ENCODE measurements at places on chromosomes 13 and 19.

- no peak for DNase-seq
Measured at GRCh38 chr13:44136696-44137268, 236.8 kb upstream of the SERP2 start.

GRCh38 chr19:39407410-39407659 lies 688 bp downstream of the ZFP36 start:
- no peak for DNase-seq

- DNase-seq: peak; percentile 54
Measured at GRCh38 chr19:42270346-42271044, 1.4 kb downstream of the CIC start.

DNA sequence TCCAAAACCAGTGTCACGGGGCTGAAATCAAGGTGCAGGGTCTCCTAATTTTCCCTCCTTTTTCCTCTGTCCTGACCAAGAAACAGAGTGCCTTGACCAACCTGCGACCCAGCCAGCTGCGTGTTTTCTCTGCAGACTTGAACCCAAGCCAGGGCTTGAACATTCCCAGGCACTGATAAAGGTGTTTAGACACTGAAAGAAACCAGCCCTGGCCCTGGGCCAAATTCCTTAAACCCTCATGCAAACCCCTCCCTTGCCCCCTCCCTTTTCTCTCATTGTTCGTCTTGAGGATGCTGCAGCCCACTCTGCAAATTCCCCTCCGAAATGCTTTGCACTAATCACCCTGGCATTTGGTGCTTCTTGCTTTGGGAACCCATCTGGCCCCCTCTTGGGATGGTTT lies 9.5 kb upstream of the FFAR2 start:
- no peak for DNase-seq

DNA sequence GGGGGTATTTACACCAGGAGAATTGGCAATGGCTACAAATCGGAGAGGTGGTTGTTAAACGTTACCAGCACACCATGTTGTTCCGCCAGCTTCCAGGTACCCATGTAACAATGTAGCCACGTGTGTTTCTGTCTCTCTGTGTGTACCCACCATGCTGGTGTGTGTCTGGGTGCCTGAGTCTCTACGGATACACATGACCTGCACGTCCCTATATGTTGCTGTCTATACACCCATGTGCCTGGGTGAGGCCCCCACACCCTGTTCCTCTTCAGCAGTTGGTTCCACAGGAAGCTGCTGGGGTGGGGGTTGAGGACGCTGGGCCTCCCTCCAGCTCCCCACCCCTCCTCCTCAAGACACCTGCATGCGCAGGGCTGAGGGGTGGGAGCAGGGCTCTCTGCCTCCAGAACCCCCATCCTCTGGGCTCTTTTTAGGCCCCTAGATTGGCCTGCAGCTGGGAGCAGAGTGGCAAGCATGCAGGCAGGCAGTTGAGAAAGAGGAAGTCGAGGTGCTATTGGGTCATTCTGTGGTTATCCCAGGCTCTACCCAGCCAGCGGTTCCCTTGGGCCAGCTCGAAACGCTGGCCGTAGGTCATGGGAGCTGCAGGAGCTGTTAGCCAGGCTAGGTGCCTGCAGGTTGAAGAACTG lies at the start of gene ARHGEF18:
Gene ARHGEF18 (plus strand): TSS at position 351 of the 644 bp plus-strand sequence. CDS start 13,954 bp downstream, outside the sequence.
- peak; percentile 41 for DNase-seq

DNA sequence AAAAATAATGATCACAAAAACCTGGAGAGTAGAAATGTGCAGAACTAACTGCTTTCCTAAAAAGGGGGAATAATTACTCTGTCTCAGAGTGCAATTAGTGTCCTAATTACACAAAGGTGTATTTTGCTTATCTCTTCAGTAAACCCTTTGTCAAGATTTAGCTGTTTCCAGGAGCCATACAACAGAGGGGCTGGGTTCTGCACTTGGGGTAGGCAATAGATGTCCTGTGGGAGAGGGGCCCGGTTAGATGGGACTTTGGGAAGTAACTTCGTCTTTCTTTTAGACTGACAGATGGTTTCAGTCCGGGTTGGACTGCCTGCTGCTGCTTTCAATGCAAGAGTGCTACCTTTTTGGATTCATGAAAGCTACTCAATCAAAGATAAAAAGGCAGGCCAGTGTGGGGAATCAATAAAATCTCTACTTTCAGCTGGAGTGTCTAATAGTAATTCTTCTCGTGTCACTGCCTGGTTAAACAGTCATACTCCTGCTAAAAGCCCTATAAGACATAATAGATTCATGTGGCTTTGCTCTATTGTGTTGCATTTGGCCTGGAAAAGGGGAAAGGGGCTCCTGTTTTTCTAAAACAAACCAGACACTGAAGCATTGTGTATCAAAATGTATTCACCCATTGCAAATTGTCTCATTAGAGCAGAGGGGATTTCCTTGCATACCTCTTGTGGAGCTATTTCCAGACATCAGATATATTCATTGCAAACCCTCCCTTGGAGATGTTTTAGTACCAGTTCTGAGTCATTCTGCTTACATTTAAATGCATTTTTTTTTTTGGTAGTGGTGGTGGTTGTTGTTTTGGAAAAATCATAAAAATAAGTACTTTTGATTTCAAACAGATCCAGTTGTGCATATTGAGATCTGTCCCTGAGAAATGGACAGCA lies 83.3 kb upstream of the PCDH8 start:
- DNase-seq: no peak

DNA sequence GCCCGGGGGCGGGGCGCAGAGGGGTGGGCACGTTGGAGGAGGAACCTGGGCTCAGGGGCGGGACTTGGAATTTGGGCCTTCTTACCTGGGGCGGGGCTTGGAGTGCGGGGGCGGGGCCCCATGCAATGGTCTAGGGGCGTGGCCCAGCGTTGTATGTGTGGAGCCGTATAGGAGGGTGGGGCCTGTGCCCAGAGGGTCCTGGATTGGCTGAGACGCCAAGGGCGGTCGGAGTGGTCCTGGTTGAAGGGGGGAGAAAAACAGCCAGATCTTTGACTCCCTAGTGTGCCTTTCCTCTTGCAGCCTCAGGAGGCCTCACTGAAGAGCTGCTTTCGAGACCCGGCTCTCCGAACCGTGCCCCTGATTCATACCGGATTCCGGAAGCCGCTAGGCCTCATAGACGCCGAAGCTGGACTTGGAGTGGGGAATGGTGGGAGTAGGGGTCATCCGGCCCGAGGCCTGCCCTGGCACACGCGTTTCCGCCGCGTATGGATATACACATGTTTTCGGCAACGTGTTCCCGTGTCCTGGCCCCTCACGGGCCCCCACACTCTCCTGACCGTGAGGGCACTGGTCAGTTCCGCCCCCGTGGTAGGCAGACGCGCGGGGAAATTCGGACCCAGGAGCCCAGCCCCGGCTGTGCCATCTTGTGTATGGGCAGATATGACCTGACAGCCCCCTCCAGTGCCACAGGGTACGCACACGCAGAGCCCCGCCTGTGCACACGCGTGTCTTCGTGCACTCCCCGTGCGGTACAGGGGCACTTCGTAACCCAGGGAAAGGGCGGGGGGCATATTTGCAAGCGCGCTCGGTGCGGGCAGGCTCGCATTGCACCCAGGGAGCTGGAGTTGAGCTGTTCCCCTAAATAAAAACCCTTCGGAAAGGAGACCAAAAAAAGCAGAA lies 661 bp upstream of the PRR12 start:
- DNase-seq: peak; percentile 92

DNA sequence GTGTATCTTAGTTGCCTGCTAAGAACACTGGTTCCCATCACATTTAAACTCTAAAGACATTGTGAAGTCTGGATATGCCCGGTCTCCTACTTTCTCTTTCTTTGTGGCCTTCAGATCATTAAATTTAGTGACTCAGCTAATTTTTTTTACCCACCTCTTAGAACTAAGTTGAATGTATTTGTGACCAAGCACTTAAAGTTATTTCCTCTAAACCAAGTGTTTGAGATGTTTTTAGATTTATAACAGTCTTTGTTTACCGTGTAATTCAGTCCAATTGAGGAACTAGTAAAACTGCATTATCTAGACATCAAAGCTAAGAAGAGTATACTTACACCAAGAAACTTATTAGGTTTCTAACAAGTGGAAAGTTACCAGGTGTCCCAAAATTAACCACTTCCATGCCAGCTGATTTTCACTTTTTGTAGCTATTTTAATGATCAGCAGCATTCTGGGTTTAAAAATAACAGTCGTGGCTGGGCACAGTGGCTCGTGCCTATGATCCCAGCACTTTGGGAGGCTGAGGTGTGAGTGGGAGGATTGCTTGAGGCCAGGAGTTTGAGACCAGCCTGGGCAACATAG lies 53.1 kb downstream of the ARHGAP35 start:
- DNase-seq: no peak

DNA sequence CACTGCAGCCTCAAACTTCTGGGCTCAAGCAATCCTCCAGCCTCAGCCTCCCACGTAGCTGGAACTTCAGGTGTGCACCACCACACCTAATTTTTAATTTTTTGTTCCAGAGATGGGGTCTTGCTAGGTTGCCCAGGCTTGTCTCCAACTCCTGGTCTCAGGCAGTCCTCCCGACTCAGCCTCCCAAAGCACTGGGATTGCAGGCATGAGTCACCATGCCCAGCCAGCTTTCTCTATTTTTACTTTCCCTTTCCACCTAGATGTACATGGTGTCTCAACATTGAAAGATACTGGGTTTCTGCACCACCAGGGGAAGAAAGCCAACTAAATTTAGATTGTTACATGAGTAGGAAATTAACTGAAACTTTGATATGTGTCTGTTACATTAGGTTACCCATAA lies 13.8 kb upstream of the ZNF846 start:
- DNase-seq: no peak

DNA sequence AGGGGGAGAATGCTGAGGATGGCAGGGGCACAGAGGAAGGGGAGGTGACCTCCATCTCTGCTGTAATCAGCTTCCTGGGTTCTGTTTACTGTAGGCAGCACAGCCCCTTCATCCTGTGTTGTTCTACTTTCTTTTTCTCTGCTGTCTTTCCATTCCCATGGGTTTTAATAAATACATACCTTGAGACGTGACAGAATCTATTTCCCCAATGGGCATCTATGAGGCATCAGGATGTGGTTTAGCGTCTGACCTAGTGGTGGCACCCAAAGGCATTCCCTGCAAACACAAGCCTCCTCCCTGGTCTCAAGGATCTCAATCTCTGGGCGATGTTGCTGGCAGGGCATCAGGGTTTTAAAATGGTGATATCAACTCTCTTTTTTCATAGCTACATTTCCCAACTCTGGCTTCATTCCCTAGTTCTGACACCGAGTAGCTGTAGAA lies 60.8 kb downstream of the ALOX5AP start:
- DNase-seq: no peak

DNA sequence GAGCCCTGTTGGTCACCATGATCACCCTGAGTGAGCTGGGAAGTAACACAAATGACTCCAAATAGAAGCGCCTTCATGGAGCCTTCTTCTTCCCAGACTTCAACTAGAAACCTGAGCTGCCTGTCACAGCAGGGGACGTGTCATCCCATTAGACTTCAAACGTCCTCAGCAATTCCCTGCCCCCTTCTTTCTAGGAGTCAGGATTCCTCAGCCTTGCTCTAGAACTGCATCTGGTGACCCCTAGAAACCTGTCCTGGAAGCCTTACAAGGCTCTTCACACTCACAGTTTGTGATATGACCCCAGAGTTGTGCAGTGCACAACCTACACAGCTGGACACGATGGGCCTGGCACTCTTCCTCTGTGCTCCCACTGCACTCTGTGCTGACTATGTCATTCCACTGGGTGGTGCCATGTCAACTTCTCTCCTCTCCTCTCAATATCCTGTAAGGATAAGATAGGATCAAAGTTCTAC lies 23.6 kb upstream of the TTYH1 start:
- DNase-seq: no peak

- no peak for DNase-seq
Measured at GRCh38 chr19:45211751-45212381, 33.3 kb downstream of the BLOC1S3 start.

DNA sequence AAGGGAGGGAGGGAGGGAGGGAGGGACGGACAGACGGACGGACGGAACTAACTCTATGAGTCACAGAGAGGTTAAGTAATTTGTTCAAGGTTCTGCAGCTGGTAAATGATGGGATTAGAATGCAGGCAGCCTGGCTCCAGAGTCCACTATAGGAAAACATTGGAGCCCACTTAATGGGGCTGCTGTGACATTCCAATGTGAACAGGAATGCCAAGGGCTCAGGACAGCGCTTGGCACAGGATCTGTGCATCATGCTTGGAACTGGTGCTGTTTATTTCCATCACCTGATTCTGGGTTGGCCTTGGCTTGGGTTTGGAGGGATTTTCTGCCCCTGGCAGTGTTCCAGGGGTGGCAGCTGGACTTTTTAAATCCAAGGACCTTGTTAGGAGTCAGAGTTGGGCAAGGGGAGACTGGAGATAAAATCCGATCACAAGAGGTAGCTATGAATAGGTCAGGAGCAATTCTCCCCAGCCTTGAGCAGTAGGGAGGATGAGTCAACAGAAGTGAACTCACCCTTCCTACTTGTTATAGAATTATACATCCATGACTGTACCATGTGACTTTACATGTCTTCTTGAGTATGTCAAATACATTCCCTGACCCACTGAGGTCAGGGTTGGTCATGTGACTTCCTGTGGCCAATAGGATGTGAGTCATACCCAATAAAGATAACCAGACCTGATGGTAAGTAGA lies 7.8 kb upstream of the HIF3A start:
- no peak for DNase-seq

DNA sequence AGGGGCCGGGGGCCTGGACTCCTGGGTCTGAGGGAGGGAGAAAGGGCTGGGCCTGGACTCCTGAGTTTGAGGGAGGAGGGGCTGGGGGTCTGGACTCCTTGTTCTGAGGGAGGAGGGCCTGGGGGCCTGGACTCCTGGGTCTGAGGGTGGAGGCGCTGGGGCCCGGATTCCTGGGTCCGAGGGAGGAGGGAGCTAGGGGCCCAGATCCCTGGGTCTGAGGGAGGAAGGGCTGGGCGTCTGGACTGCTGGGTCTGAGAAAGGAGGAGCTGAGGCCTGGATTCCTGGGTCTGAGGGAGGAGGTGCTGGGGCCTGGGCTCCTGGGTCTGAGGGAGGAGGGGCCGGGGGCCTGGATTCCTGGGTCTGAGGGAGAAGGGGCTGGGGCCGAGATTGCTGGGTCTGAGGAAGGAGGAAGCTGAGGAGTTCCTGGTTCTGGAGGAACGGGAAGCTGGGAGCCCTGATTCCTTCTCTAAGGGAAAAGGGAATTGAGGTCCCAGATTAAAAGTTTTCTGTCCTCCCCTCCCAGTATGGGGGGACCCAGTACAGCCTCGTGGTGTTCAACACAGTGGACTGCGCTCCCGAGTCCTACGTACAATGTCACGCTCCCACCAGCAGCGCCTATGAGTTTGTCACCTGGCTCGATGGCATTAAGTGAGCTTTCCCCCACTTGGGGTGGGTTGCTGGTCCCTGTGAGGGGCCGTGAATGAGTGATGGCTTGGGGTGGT lies 721 bp downstream of the MED25 start:
- DNase-seq: no peak

GRCh38 chr19:10407096-10407495 lies 3.8 kb upstream of the CDC37 start:
- no peak for DNase-seq

DNA sequence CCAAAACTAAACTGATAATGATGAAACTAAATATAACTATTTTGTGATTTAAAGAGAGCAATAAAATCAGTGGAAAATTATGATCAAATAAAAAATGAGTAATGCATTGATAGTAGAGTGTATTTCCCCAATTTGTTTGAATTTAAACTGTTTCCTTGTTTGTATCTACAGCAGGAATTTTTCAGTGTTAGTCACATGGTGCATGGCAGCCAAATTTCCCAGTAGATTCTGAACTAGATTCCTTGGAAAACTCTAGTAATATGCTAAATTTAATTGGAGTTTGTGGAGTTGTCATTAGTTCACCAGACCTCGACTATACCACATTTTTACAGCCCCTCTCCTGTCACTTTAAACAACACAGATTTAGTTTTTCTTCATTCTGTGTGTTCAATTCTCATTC lies 156.2 kb downstream of the PCCA start:
- DNase-seq: no peak

Measured in activated CD4-positive, alpha-beta T cell treated with anti-CD3 and anti-CD28 coated beads for 24 hours (primary cell).